Stomach (tissue), 19 donors: ENCODE measurements at places on chromosomes 7 and 10. TPM values are rescaled to one million over a fixed set of nuclear protein-coding genes. Genes with fewer than 3 reads are reported as not detected.

The HKDC1 gene
- not detected for total RNA-seq

GRCh38 chr10:123244747-123245146 lies 90.5 kb downstream of the BUB3 start:
- no peaks in the 10 kb centered on the region for H3K27me3 ChIP-seq
- H3K4me1 ChIP-seq: no peaks in the 10 kb centered on the region
- H3K27ac ChIP-seq: no peak overlapping the region
- no peak overlapping the region for H3K4me3 ChIP-seq
- DNase-seq: no peak

GRCh38 chr7:34109936-34110780 lies 204.8 kb downstream of the BMPER start:
- peaks cover 9% of the 10 kb centered on the region for H3K4me1 ChIP-seq
- no peaks in the 10 kb centered on the region for H3K27me3 ChIP-seq
- no peak overlapping the region for H3K4me3 ChIP-seq
- H3K36me3 ChIP-seq: no peaks in the 10 kb centered on the region
- DNase-seq: no peak
- H3K27ac ChIP-seq: no peak overlapping the region

DNA sequence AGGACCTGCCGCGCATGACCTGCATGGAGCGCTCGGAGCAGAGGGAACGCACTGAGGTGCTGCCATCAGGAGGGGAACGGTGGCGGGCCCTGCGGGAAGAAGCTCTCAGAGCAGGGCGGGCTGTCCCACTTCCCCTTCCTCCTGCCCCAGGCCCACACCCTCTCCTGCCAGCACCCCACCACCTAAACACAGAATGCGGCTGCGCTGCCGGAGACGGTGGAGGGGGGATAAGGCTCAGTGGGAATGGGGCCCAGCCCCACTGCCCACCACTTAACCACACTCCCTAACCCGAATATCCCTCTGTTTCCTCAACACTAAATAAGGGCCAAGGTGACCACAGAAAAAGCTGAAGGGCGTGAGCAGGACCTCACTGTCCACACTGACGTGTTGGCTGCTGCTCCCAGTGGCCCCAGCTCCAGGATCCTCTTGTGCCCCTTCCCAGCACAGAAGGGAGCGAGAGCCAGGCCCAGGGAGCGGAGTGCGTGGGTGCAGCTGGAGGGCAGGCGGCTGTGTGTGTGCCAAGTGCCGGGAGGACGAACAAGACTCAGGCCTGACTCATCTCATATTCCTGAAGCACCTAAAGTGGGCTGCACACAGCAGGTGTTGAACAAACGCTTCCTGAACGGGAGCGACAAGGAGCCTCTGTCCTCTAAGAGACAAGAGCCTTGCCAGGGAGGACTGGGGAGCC lies 116.8 kb downstream of the MAD1L1 start:
- no peak for DNase-seq
- peaks cover 27% of the 10 kb centered on the region for H3K4me1 ChIP-seq
- no peak overlapping the region for H3K4me3 ChIP-seq
- H3K27me3 ChIP-seq: no peaks in the 10 kb centered on the region
- no peak overlapping the region for H3K27ac ChIP-seq

GRCh38 chr10:124677749-124678556 lies 66.2 kb downstream of the FAM53B start:
- peaks cover 97% of the 10 kb centered on the region for H3K4me1 ChIP-seq
- H3K36me3 ChIP-seq: peaks cover 31% of the 10 kb centered on the region
- no peaks in the 10 kb centered on the region for H3K27me3 ChIP-seq
- H3K27ac ChIP-seq: peak overlapping the region; percentile 36
- DNase-seq: no peak

DNA sequence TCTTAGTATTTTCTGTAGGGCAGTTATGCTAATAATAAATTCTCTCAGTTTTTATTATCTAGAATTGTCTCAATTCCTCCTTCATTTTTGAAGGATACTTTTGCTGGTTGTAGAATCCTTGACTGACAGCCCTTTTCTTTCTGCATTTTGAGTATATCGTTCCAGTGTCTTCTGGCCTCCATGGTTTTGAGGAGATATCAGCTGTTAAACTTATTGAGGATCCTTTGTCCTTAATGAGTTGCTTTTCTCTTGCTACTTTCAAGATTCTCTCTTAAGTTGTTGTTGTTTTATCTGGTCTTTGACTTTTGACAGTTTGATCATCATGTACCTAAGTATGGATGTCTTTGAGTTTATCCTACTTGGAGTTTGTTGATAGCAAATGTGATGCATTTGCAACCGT lies 8.9 kb upstream of the GJC3 start:
- no peaks in the 10 kb centered on the region for H3K27me3 ChIP-seq
- no peak for DNase-seq
- no peaks in the 10 kb centered on the region for H3K4me1 ChIP-seq
- H3K4me3 ChIP-seq: no peak overlapping the region

The ANKRD1 gene
- total RNA-seq: not detected

- H3K27me3 ChIP-seq: no peaks in the 10 kb centered on the region
- no peak for DNase-seq
- H3K4me1 ChIP-seq: peaks cover 18% of the 10 kb centered on the region
- no peak overlapping the region for H3K4me3 ChIP-seq
- H3K27ac ChIP-seq: no peak overlapping the region
These were observed 11.8 kb downstream of the OSBPL3 start for GRCh38 chr7:24968165-24968564.

GRCh38 chr7:50558294-50559053 lies 6.7 kb downstream of the DDC start:
- peaks cover 14% of the 10 kb centered on the region for H3K27me3 ChIP-seq
- DNase-seq: no peak
- no peak overlapping the region for H3K4me3 ChIP-seq
- no peaks in the 10 kb centered on the region for H3K4me1 ChIP-seq
- no peak overlapping the region for H3K27ac ChIP-seq
- no peaks in the 10 kb centered on the region for H3K36me3 ChIP-seq

GRCh38 chr7:98617051-98617959 lies at the start of gene NPTX2:
Gene NPTX2 (plus strand): TSS chr7:98617285. CDS start chr7:98617462, 177 bp downstream.
- peaks cover 19% of the 10 kb centered on the region for H3K4me1 ChIP-seq
- H3K27me3 ChIP-seq: peaks cover 9% of the 10 kb centered on the region
- H3K27ac ChIP-seq: peak within 1 kb of the TSS; percentile 54
- H3K4me3 ChIP-seq: peak within 1 kb of the TSS; percentile 36
- DNase-seq: peak; percentile 82

GRCh38 chr7:99278180-99278579 lies 5.5 kb downstream of the MYH16 start:
- H3K4me3 ChIP-seq: no peak overlapping the region
- no peaks in the 10 kb centered on the region for H3K4me1 ChIP-seq
- DNase-seq: no peak
- no peaks in the 10 kb centered on the region for H3K27me3 ChIP-seq
- H3K27ac ChIP-seq: no peak overlapping the region
